ENCODE measurements at places on chromosomes 11 and 22. TPM values are rescaled to one million over a fixed set of nuclear protein-coding genes. Genes with fewer than 3 reads are reported as not detected.

Gene EI24
- 118 TPM for total RNA-seq

Gene GRAP2
- not detected for total RNA-seq

Gene COMT
- total RNA-seq: 156 TPM

Gene LRRC75B
- total RNA-seq: 8.9 TPM

Gene SAA4
- not detected for total RNA-seq

Gene KLHDC7B
- total RNA-seq: not detected

Gene C11orf86
- 60.2 TPM for total RNA-seq

Gene CARD10
- total RNA-seq: 41.1 TPM

Gene SHISA8
- total RNA-seq: 0.17 TPM

Gene CNTN5
- not detected for total RNA-seq

Gene OR10A2
- total RNA-seq: not detected

Gene TPBGL
- 0.15 TPM for total RNA-seq

Gene RBM4
- 141 TPM for total RNA-seq

Gene OR8A1
- not detected for total RNA-seq

Gene CCDC73
- total RNA-seq: not detected

Gene NEFH
- total RNA-seq: 0.07 TPM

Gene TRIM34
- total RNA-seq: 3.9 TPM

Gene GUCD1
- total RNA-seq: 46.0 TPM

Gene FAM111B
- total RNA-seq: 7.4 TPM

Gene IL10RA
- total RNA-seq: not detected

Gene SEPTIN3
- total RNA-seq: 1.2 TPM

Gene RHOD
- total RNA-seq: 47.5 TPM

Gene HIC2
- 2.5 TPM for total RNA-seq

Gene MAPK11
- total RNA-seq: 7.2 TPM

Gene MRPL17
- 102 TPM for total RNA-seq

Gene FOSL1
- 202 TPM for total RNA-seq

Gene KRTAP5-8
- total RNA-seq: not detected

Gene CREB3L1
- 5.2 TPM for total RNA-seq

Gene ADAMTS8
- total RNA-seq: 0.49 TPM

All from A549 treated with RU486 at 1 μM for 4 hours (cell line).